Stimulated activated CD8-positive, alpha-beta memory T cell treated with anti-CD3 and anti-CD28 coated beads, Interleukin-7, amount 100 ng/mL, for 48 hours (primary cell): ENCODE measurements at places on chromosomes 1 and 21.

GRCh38 chr1:173212952-173213491 lies 5.9 kb upstream of the TNFSF4 start:
- no peak for DNase-seq

DNA sequence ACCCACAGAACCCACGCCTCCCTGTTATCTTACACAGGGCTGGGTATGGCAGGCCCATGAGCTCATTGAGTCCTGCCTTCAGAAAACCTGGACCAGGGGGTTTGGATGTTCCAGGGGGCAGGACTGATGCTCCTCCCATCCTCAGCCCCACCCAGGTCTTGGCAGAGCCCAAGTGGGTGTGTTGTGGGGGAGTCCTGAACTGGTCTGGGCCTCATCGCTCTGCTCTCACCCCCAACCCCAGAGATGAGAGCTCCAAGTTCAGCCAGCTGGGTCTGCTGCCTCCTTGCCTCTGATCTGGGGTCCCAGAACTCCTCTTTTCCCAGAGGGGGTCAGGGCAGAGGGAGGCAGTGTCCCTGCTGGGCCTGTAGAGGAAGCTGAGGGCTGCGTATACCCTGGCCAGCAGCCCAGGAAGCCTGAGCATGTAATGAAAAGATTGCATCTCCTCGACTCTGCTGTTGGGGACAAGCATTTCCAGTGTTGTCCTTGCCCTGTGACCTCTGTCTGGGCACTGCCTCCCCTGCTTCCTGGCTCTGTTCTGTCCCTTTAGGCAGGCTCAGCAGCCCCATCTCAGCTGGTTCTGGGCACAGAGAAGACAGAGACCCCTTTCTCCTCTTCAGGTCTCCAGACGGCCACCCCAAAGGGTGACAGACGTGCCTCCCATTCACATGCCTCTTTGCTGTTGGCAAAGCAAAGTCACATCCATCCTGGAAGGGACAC lies 54.7 kb upstream of the EPS8L3 start:
- DNase-seq, result no peak

DNA sequence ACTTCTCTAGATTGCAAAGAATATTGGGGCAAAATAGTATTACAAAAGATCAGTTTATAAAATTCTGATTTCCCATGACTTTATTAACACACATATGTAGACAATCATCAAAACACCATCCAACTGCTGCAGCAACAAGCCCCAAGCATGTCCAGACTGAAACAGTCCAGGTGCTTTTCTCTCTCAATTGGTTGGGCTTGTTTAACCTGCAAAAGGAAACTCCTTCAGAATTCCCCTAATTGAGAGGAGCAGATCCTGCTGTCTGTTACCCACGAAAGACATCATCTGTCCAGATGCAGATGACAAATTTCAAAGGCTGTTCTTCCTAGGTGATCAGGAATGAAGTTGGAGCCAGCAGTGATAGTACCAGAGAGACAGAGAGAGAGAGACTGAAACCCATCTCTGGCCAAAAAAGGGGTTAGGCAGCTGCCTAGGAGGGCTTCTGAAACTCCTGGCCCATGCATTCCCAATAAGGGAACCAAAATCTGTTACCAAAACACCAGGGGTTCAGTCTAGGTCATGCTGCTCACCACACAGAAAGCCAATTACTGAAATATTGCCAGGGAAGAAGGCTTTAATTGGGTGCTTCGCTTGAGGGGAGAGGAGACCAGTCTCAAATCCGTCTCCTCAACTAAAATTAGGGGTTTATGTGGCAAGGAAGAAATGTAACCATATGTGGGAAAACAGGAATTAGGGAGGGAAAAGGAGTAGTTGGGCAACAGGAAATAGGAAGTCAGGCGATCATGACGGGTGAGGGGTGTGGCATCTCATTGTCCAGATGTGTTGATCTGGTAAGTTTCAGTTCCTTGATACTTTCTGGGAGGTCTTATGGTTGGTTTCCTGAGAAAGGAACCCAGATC lies 34.7 kb upstream of the RGL1 start:
- DNase-seq, result no peak

GRCh38 chr1:31511848-31512615 lies 64.3 kb upstream of the TINAGL1 start:
- no peak for DNase-seq

GRCh38 chr1:217392441-217392840 lies 238.4 kb downstream of the GPATCH2 start:
- DNase-seq, result no peak

GRCh38 chr1:104991702-104992101 lies 1242.0 kb downstream of the AMY1C start:
- no peak for DNase-seq

- DNase-seq, result no peak
Observed at GRCh38 chr1:87495147-87495546, 166.5 kb downstream of the LMO4 start.

DNA sequence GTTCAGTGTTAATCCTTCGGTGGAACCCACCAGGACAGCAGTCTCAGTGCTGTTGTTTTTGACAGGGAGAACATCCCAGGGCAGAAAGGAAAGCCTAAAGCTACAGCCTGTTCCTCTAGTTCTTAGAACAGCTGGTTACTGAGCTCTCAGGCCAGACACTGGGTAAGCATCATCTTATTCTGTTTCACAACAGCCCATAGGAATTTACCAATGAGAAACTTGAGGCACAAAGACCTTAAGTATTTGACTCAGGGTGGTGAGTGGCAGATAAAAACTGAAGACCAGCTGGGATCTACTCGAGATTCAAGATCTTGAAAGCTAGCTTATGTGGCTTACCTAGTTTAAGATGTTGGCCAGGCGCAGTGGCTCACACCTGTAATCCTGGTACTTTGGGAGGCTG lies 9.4 kb upstream of the NEK2 start:
- no peak for DNase-seq

DNA sequence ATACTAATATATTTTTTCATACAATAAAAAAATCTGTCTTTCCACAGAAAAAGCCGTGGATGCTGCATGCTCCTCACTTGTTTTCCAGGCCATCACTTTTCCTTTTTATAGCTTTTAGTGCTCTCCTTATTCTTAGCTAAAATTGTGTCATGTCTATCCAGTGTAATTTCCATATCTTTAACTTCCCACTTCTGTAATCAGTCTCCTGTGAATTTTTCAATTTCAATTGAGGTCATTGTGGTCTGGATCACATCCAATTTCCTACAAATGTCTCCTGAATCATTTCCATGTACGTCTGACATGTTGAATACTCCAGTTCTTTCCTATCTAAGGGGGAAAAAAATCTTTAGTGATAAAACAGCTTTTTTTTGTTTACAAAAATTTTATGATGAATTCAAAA lies 838.2 kb upstream of the B3GALT2 start:
- no peak for DNase-seq

DNA sequence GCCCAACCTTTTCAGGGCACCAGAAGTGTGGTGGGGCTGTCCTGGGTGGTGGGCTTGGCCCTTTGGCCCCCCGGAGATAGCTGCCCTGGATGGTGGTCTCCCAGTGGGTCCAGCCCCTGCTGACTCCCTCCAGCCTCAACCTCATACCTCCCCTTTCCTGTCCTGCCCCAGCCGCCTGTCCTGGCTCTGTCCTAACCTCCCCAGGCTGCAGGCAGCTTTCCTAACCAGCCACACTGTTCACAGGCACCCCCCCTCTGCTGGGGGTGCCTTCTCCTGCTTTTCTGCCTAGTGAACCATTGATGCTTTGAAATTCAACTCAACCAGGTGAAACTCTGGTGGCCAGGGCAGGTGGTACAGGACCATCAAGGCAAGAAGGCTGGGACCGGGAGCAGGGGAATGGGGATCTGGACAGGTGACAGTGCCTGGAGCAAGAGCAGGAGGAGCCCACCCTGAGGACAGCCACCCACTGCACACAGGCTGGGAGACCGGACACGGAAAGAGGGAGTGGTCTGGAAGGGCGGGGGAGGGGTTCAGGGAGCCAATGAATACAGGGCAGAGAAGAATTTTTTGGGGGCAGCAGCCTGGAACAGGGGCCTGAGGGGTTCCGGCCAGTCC lies 35.9 kb downstream of the RAP1GAP start:
- no peak for DNase-seq

DNA sequence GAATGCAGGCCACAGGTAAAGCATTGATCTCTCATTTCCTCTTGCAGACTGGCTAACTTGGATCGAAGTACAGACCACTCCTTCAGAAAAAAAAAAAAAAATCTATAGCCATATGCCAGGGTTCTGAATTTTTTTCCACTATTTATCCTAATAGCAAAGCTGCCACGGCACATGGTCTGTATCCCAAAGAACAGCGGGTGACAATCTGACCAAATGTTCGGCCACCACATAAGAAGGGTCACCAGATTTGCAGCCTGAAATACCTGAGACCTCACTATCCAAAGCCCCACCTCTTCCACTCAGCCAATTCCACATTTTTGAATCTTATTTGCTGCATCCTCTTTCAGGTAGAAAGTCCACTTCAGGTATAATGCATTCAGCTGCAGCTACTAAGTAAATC lies 55.6 kb upstream of the RGS7 start:
- no peak for DNase-seq

DNA sequence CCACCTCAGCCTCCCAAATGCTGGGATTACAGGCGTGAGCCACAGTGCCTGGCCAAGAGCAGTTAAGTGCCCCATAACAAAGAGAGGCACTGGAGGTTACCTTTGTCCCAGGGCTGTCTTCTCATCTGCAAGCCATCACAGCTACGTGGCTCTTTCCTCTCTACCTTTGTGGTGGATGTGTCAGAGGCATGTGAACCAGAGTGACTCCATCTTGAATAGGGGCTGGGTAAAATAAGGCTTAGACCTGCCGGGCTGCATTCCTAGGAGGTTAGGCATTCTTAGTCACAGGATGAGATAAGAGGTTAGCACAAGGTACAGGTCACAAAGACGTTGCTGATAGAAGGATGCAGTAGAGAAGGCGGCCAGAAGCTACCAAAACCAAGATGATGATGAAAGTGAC lies 59.4 kb upstream of the POU2F1 start:
- DNase-seq, result no peak
